ENCODE measurements at places on chromosomes 7 and 10.

GRCh38 chr7:6516387-6516983 lies 34.8 kb downstream of the GRID2IP start:
- peak; percentile 84 for DNase-seq

GRCh38 chr10:35343739-35344138 lies 7.4 kb downstream of the CCNY start:
- DNase-seq, result no peak

- no peak for DNase-seq
Measured at GRCh38 chr10:72759584-72759983, 67.6 kb downstream of the MCU start.

DNA sequence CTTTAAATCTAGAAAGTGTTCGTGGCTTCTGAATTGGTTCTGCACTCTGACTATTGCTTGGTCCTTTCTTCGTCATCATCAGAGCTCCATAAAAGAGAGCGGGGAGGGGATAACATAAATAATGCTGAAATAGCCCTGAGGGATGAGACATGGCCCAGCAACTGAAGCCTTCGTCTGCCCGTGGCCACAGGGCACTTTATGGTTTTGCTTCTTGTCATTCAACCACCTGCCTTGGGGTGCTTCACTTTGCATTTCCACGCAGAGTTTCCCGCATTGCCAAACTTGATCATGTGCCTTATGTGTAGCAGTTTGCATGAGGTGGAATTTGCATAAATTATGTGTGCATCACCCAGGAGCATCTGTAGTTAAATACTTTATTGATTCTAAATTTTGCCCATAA lies 15.9 kb downstream of the GSTO2 start:
- no peak for DNase-seq

GRCh38 chr10:95818668-95819067 lies 62.7 kb downstream of the ENTPD1 start:
- peak; percentile 11 for DNase-seq

GRCh38 chr10:123097039-123097438 lies 38.7 kb upstream of the HMX3 start:
- no peak for DNase-seq

DNA sequence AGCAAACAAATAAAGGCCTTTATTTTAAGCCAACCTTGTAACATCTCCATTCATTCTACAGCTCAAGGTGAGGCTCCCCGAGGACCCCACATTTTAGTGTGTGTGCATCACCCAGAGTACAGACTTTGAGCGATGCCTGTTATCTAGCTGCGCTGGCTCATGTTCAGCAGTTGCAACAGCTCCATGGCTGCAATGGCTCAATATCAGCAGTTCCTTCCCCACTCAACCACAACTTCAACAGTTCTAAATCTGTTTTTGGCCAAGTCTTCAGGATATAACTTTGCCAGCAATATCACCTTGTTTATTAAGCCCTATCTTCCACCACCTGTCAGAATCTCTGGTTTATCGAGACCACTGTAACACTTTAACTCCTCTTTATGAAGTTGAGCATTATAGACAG lies 95.8 kb downstream of the WNT2 start:
- DNase-seq, result no peak

GRCh38 chr7:84216472-84216871 lies 21.9 kb upstream of the SEMA3A start:
- DNase-seq, result no peak

DNA sequence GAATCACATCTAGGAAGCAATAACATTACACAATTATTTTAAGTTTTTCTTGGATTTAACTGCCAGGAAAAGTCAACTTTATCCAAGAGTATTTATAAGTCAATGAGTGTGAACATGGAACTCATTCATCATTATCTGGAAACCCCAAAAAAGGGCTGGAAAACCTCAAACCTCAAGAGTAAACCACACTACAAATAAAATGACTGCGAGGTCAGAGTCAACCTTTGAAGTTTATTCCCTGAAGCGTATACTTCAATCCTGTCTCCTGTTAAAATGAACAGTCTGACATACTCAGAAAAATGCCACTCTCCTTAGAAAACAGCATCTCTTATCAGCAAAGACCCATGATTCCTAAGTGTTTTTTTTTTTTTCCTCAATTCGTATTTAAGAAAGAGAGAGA lies 86.5 kb downstream of the RELN start:
- DNase-seq, result no peak

DNA sequence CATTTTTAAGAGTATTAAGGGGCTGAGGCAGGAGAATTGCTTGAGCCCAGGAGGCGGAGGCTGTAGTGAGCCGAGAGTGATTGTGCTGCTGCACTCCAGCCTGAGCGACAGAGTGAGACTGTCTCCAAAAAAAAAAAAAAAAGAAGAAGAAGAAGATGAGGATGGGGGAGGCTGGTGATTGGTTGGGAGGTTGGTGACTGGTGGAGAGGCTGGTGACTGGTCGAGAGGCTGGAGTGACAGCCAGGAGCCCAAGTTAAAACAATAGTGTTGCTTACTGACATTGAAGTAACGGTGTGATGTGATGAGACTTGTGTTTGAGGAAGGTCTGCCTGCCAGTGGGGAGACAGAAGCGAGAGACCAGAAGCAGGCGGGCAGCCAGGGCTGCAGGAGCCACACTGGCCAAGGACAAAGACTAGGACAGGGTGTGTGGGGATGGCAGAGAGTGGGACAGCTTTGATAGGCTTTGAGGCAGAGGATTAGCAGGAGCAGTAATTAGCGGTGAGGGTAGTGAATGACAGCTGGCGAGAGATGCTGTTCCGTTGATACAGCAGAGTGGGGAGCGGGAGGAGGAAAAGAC lies 4.9 kb downstream of the SRRT start:
- DNase-seq, result no peak

DNA sequence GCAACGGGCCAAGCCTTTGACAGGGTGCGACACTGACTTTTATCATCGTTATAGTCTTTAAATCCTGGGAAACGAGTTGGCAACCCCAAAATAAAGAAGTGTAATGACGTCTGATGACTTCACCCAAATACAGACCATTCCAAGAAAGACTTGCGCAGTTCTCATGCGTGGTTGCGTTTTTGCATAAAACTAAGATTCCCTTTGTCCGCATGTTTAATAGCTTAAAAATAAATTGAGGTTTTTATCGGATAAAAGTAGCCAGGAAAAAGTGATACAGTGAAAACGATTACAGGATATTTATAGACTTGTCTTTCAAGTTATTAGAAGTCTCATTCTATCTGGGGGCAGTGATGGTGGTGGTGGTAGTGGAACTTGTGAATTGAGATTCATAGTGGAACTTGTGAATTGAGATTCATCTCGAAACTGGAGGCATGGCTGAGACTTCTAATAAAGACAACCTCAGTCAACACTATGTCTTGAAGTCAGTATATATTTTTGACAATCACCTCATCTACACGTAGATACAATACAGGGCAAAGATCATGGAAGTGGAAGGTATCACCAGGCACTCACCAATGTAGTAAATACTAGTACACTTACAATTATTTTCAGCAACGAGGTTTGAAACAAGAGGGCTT lies 1.2 kb upstream of the NAMPT start:
- DNase-seq, result no peak

DNA sequence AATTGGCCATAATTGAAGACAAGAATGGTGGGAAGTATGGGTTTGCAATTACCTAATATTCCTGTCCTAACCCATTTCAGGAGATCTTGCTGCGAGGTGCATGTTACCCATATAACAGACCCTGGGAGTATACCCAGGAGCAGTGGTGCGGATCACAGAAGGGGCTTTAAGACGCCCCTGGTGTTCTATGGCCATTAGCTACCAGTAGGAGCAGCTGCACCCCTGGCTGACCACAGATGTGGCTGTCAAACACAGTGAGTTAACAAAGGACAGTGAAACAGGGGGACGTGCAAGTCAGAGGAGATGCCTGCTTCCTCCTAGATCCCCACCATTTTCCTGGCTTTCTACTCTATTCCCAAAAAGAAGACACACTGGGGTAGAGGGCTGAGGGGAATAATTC lies 25.2 kb downstream of the AOC1 start:
- DNase-seq, result no peak

- no peak for DNase-seq
Measured at GRCh38 chr10:49275896-49276295, 23.1 kb upstream of the C10orf71 start.

GRCh38 chr10:72278668-72279393 lies 5.1 kb downstream of the DDIT4 start:
- DNase-seq, result no peak

GRCh38 chr10:112912410-112912928 lies 37.6 kb upstream of the TCF7L2 start:
- no peak for DNase-seq

DNA sequence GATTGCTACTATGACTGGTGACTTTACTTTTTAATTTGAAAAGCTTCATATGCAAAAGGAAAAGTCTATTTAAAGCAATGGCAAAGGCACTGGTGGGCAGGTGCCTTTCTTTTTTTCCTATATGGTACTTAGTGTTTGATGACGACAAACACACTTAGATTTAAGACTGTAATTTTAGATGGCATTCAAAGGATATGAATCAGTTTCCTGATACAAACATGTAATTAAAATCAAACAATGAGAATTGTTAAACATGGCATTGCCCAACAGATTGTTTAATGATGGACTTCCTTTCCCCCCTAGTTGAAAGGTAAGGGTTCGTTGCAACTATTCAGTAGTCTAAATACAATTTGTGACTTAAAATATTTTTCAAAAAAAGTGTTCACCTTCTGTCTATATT lies 106.5 kb upstream of the SEMA3C start:
- peak; percentile 41 for DNase-seq

DNA sequence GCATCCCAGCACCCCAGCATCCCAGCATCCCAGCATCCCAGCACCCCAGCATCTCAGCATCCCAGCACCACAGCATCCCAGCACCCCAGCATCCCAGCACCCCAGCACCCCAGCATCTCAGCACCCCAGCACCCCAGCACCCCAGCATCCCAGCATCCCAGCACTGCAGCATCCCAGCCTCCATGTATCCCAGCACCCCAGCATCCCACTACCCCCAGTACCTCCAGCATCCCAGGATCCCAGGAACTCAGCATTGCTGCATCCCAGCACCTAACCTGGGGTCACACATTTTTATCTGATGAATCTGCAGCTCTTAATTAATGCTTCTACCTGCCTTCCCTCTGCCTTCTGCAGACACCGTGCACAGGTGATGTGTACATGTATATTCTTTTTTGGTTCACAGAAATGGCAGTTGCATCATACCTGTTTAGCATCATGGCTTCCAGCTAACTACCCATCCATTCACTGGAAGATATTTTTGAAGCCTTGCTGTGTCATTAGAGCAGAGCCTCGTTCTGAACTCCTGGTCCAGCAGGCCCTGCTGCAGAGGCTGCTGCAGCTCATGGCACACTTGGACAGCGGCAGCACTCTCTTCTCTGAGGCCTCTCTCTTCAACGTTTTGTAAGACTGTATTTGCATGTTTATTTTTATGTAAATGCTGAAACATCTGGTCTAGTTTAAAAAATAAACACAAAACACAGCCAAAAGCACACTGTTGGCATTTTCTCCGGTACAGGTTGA lies 4.6 kb upstream of the CFAP46 start:
- DNase-seq, result no peak

DNA sequence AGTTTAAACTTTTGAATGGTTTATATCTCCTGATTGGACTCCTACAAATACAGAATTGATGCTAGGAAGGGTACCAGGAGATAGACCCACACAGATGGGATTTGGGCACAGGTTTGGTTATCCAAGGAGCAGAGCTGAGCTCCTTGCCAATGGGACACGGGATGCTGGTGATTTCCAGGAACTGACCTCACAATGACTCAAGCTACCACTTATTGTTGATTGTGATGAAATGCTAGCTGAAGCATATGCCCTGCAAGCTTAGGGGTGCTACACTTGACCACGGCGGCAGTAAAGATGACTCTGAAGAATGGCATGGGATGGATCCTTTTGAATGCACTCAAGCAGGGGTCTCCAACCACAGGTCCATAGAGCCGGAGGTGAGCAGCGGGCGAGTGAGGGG lies 45.5 kb upstream of the VKORC1L1 start:
- DNase-seq, result no peak

DNA sequence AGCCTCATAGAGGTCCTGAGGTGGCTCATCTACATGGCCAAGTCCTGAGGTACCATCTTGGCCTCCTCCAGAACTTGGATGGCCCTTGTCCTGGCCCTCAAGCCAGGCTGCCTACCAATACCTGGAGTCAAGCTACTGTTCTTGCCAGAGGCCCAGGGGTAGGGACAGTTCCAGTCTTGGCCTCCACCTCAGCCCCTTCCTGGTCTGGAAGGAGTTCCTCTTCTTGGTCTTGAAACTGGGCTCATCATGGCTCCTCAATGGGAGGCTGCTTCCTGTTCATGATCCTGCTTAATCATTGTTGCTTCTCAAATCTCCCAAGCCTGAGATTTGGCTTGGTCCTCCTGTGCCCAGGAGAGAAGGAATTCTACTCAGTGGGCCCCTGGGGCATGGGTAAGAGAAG lies 3.9 kb downstream of the HPS6 start:
- no peak for DNase-seq

DNA sequence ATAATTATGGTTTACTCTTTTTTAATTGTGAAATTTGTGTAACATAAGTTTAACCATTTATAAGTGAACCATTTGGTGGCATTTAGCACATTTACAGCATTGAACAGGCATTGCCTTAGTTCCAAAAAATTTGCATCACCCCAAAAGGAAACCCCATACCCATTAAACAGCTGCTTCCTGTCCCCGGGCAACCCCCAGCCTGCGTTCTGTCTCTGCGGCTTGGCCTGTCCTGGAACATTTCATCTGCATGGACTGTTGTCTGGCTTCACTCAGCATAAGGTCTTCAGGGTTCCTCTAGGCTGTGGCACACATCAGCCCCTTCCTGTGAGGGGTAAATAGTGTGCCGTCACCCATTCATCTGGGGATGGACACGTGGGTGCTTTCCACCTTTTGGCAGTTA lies 6.9 kb downstream of the RET start:
- no peak for DNase-seq

GRCh38 chr10:71080381-71081228 lies 131.8 kb upstream of the UNC5B start:
- no peak for DNase-seq

GRCh38 chr7:43621729-43622448 lies 39.0 kb downstream of the STK17A start:
- DNase-seq, result no peak

DNA sequence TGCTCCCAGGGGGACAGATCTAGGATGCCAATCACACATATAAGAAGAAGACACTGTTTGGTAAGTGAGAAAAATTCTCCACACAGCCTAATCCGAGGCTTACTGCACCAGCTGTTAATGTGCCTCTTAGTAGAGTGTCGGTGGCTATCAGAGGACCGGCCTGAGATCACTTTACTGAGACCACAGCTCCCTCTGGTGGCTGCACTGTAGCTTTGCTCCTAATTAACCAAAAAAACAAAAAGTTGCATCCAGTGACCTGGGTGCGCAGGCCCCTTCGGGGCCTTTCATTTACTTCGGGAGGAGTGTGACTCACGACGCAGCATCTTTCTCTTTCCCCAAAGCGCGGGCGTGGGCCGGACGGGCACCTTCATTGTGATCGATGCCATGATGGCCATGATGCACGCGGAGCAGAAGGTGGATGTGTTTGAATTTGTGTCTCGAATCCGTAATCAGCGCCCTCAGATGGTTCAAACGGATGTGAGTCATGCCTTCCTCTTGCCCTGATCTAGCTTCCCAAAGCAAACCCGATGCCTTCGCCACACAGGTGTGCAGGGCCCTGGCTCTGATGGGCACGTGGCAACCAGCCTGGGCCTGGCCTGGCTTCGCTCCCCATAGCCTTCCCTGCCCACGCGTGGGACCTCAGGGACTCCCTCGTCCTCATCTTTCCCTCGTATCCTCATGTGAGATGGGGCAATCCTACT lies 56.7 kb downstream of the MKI67 start:
- DNase-seq, result no peak

Data from SW 1271 (cell line).